T-helper 1 cell treated with Interleukin-12 subunit alpha and Interleukin-12 subunit beta and Interleukin-4 antibody, amounts not matched to agents 30 ng/mL and 1 ng/mL, for 36 hours (primary cell): ENCODE measurements at places on chromosomes 2 and 18. TPM values are rescaled to one million over a fixed set of nuclear protein-coding genes. Genes with fewer than 3 reads are reported as not detected.

OSR1 gene
- total RNA-seq = not detected in 2 replicates

RTKN gene
- total RNA-seq = 3.7 and 4.0 TPM in 2 replicates

CCDC93 gene
- total RNA-seq = 34.8 and 41.2 TPM in 2 replicates

ZEB2 gene
- total RNA-seq = 9.2 and 9.6 TPM in 2 replicates

OTOF gene
- total RNA-seq = 13.9 and 14.4 TPM in 2 replicates

LYG2 gene
- total RNA-seq = not detected in 2 replicates

IL1R2 gene
- 1.0 and 1.4 TPM in 2 replicates for total RNA-seq

SKOR2 gene
- not detected in 2 replicates for total RNA-seq

CHST9 gene
- not detected in 2 replicates for total RNA-seq

RNF138 gene
- total RNA-seq = 65.4 and 67.8 TPM in 2 replicates

CXCR1 gene
- total RNA-seq = 0.54 and 0.76 TPM in 2 replicates

XDH gene
- total RNA-seq = 0.15 and 0.17 TPM in 2 replicates

MYL1 gene
- not detected in 2 replicates for total RNA-seq

DAW1 gene
- total RNA-seq = not detected in 2 replicates

LBX2 gene
- 0.42 and 0.98 TPM in 2 replicates for total RNA-seq

TACR1 gene
- not detected in 2 replicates for total RNA-seq

PKP4 gene
- total RNA-seq = 23.2 and 25.2 TPM in 2 replicates

ATP6V1B1 gene
- not detected in 2 replicates for total RNA-seq

MGAT4A gene
- total RNA-seq = 120 and 122 TPM in 2 replicates

CCDC74A gene
- 2.3 and 4.0 TPM in 2 replicates for total RNA-seq

OSBPL6 gene
- total RNA-seq = 1.1 and 1.7 TPM in 2 replicates

NOTO gene
- total RNA-seq = not detected in 2 replicates

KCNS3 gene
- not detected in 2 replicates for total RNA-seq

MTX2 gene
- 12.8 and 14.6 TPM in 2 replicates for total RNA-seq

PRSS56 gene
- total RNA-seq = not detected in 2 replicates

TUBA3E gene
- not detected in 2 replicates for total RNA-seq
